Activated CD8-positive, alpha-beta memory T cell treated with anti-CD3 and anti-CD28 coated beads for 1 hour (primary cell): ENCODE measurements at places on chromosomes 1 and 21.

DNA sequence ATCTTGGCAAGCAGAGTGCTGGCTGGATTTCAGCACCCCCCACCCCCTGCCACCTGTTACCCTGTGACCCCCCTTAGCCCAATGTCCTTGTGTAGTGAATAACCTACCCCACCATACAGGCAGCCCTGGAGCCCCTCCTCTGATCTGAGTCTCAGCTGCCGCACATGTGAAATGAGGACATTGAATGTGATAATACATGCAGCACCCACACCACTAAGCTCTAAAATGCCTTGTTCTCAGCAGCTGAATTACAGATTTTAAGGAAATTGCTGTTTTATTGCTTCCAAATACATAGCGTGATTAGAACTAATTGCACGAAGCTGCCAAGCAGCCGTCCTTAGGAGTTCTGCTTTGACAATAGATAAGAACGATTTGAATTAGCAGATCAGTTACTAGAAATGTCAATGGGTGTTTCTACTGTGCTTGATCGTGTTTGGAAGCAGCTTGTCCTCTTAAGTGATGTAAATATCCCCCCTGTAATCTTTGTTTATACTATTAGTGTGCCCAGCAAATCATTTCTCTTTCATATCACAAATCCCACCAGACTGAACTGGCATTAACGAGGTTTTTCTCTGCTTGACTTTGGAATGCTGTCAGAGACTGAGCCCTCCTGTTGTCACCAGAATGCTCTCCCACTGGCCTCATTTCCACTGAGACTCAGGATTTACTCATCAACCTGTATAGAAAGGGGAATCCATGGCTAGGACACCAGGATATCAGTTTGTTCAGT lies 4.9 kb downstream of the SLAMF8 start:
- no peak for DNase-seq

DNA sequence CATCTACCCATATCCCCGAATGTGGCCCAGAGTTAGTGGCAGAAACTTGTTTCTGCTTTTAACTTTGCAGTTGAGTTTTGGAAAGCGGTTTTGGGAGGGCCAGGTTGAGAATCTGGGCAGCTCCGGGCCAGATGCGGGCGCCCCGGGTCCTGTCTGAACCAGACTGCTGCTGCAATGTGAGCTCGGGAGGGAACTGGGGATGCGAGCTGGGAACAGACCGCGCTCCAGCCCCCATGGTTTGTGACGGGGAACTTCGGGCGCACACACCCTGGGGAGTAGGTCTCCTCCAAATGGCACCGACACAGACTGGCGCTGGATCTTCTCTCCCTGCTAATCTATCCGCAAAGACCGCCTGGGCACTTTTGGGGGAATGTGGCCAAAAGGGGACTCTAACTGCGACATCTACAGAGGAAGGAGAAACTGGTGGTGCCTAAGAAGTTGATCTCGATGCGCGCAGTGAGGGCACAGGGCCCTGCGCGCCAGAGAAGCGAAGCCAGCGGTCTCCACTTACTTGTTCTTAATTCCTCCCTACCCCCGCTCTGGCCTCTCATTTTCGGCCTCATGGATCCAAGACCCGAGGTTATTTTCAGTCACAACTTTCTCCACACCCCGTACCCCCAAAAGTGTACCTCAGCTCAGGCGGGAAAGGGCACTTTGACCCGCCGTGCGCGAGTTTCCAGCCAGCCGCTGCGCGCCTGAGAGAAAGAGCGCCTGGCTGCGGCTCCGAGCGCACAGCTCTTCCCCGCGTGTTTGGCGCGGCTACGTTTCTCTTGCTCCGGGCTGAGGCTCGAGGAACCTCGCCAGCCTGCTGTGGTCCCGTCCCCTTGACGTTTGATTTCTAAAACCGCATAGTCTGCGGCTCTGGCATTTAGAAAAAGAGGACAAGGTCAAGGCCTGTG lies 411.0 kb upstream of the ESRRG start:
- DNase-seq, result no peak

DNA sequence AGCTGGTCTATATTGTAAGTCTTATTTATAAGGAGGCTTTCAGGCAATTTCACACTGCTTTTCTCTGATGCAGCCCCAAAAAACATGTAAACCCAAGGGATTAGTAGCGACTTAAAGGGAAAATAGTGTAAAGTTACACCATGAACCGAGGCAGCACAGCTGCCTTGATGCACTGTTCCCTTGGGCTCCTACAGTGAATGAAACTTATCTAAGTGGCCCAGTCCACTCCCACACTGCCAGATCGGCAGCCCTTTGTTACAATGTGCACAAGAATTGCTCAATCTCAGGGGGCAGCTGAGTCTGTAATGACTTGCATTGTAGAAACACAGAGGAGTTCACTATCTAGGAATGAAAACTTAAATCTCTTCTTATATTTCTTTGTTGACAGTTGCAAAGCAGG lies 120.8 kb upstream of the ADGRL2 start:
- DNase-seq, result no peak

DNA sequence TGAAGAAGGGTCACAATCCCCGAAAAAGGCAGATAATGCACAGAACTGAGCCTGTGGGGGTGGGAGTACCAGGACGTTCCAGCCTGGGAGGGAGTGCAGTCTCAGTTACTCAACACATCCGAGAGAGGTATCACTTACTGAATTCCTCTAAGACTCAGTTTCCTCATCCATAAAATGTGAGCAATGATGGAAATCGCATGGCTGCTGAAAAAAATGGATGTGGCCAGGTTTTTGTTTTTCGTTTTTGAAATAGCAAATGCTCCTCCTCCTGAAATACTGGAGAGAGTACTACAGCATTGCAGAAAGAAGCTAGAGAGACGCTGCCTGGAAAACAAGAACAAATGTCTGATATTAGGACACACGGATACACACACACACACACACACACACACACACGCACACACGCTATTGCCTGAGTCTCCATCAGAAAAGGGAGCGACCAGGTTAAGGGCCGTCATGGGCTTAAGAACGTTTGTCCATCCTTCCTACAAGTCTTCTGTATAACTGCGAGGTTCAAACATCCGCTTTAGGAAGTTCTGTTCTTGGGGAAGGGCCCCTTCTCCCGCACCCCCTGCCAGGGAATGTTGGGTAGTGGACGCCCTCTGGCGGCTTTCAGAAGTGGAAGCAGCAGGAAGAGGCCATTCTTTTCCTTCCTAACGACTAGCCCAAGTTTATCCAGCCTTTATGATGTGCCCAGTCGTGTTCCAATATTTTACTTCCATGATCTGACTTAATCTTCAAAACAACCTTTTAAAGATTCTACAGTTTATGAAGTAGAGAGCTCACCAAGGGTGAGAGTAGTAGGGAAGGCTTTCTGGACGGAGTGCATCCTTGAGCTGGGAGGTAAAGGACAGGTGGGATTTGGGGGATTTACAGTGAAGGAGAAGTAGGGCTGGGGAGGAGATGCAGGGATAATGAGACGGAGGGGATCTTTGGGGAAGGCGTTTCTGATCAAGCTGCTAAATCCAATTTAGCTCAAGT lies 699 bp upstream of the NES start:
- no peak for DNase-seq

GRCh38 chr1:105891308-105891707 lies 1165.2 kb upstream of the PRMT6 start:
- DNase-seq, result no peak

DNA sequence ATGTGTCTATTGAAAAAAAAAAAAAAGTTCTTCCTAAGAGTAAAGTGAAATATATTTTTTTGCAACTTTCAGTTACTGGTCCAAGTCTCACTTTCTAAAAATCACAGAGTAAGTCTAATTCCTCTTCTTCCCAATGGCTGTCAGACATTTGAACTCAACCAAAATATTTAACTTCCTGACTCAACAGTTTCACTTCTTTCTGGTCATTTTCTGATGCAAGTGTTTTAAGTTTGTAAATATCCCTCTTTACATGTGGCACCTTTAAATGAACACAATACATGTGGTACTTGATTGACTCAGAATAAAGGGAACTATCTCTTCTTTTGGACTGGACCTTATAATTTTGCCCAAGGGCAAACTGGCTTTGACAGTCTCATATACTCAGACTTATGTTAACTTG lies 76.7 kb downstream of the ASH1L start:
- no peak for DNase-seq

GRCh38 chr1:119869995-119870394 lies 26.3 kb downstream of the ADAM30 start:
- DNase-seq, result no peak

DNA sequence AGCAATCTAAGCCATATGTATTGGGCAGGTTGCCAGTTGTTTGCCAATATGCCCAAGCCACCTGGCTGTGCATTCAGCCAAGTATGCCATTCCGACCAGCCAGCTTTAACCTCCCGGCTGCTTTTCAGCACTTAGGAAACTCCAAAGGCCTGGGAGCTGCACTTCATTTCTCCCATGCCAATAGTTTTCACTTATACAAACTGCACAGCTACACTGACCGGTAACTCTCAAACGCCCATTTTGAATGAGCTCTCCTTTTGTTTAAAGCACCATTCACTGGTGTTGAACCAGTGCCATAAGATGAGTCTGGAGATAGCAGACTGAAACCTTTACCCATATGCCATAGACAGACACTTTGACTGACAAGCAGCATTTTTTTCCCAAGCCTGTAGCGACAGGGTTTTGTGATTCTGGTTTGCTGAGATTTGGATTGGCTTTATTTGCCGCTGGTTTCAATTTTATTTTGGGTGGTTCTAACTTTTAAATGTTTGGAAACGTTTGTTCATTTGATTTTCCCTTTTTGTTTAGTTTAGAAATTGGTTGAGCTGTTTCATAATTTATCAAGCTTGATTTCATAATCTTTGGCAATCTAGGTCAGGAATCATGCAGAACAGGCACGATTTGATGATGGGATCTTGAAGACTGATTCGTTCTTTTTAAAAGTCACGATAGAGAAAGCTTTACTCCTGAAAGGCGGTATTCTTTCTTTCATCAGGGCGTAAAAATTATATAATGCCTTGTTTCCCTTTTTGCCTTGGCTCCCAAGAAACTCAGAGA lies 144.6 kb downstream of the NFIA start:
- DNase-seq, result no peak

- no peak for DNase-seq
These were observed 26.5 kb downstream of the TSNAX start for GRCh38 chr1:231554969-231555368.

GRCh38 chr1:167545349-167545748 lies 8.2 kb downstream of the CREG1 start:
- no peak for DNase-seq

DNA sequence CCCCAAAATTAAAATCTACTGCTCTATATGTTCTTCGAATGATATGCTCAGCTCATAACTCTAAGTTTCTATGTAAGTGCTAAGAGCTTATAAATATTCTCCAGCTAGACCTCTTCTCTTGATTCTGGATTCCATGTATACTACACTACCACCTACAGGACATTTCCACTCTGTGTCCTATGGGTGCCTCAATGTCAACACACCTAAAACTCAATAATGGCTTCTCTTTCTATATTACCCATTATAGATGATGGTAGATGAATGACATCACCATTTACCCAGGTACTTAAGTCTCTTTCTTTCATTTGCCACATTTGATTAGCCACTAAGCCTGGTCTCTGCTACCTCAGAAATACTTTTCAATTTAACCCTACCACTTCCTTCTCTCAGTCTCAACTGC lies 41.3 kb downstream of the TBX19 start:
- no peak for DNase-seq

DNA sequence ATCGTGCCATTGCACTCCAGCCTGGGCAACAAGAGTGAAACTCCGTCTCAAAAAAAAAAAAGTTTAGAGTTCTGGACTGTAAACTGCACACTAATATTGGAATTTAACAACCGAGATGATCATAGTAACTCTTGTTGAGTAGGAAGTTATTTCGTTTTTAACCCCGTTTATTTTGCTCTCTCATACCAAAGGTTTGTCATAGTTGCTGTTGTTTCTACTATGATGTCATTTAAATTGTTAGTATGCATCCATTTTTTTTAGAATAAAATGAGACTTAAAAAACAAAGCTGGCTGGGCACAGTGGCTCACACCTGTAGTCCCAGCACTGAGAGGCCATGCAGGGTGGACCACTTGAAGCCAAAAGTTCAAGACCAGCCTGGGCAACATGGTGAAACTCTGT lies 49.3 kb downstream of the DOP1B start:
- DNase-seq, result no peak

DNA sequence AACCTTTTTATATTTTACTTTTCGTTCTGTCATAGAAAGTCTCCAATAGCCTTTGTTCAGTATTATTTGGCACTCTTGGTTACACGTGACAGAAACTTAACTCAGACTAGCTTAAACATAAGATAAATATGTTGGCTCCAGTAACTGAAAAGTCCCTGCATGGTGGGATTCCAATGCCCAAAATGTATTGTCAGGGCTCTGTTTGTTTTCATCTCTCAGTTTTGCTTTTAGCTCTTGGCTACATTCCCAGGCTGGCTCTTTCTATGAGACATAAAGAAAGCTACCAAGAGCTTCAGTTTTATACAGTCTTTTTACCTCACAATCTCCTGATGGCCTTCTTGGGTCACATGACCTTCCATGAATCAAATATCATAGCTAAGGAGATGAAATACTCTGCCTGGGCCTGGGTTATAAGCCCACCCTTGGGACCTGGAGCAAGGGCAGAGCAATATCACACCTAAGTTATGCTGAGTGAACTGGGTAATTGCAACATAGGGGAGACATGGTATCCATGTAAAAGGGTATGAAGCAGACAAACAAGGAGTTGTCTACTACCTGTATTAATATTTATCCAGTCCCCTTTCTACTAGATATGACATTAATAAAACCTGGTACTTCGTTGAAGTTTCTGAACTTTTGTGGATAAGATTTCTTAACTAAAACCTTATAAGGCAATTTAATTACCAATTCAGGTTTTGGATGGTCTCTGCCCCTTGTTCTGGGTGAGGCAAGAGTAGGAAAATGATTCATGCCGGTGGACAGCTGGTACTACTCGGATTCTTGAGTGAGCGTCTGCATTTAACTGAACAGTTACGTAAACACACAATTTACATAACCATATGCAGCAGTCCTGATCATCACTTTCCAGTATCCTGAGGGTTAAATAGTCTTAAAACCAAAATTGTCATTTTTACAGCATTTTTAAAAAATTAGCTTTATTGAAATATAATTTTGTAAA lies 442.3 kb downstream of the GPATCH2 start:
- DNase-seq, result no peak

DNA sequence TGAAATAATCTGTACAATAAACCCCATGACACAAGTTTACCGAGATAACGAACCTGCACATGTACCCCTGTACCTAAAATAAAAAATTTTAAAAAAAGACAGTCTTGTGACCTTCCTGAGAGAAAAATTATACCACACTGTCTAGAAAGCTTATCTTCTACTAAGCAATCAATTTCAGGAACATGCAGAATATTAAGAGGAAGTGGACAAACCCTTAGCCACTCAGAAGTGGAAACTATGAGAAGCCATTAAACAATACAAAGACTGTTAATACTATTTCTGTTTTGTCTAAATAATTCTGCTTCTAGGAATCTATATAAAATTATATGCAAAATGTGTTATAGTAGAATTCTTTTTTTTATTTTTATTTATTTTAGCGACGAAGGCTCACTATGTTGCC lies 93.9 kb downstream of the ADAMTS1 start:
- no peak for DNase-seq

DNA sequence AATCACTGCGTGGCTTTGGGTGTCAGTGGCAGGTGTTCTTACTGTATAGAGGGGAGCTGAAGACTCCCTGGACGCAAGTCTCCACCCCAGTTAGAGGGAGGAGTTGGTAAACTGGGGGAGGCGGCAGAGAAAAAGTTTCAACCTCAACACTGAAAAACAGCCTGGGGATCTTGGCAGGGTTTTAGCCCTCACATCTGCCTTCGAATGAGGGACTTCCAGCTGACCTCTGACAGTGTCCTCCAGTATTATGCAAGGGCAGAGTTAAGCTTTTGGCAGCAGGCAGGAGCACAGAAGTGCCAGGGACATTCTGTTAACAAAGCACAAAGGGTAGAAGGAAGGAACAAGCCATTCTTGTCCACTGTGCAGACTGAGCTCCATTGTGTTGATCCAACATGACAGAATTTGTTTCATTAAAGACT lies 41.2 kb upstream of the RAB4A start:
- DNase-seq, result no peak
